ENCODE measurements at places on chromosomes 3 and 15. TPM values are rescaled to one million over a fixed set of nuclear protein-coding genes. Genes with fewer than 3 reads are reported as not detected.

- H3K27ac ChIP-seq: no peak overlapping the region
- H3K36me3 ChIP-seq: no peaks in the 10 kb centered on the region
- H3K27me3 ChIP-seq: no peaks in the 10 kb centered on the region
- no peak for DNase-seq
- H3K4me1 ChIP-seq: no peaks in the 10 kb centered on the region
Measured at GRCh38 chr15:35013370-35013769, 25.3 kb upstream of the ZNF770 start.

DNA sequence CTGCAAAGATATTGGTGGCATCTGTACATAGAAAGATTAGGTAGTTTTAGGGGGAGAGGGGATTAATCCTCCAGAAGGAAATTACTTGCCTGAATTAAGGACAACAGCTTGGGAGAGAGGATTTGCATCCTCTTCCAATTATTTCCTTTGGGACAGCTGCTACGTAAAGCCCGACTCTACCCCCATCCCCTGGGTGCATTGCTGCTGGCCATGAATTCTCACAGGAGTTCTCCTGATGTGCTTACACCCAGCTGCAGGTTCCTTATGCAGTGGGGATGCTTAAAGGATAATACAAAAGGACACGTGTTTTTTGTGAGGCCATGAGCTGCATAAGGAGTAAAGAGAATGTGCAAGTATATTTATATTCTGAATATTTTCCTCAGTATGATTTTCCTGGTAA, 132.3 kb downstream of the VPS8 start:
- H3K27me3 ChIP-seq: no peaks in the 10 kb centered on the region
- H3K27ac ChIP-seq: peak overlapping the region; percentile 24
- H3K4me3 ChIP-seq: no peak overlapping the region
- peak; percentile 69 for DNase-seq

- no peak overlapping the region for H3K27ac ChIP-seq
- no peaks in the 10 kb centered on the region for H3K36me3 ChIP-seq
Measured at GRCh38 chr15:74523982-74524381, 17.0 kb upstream of the ARID3B start.

DNA sequence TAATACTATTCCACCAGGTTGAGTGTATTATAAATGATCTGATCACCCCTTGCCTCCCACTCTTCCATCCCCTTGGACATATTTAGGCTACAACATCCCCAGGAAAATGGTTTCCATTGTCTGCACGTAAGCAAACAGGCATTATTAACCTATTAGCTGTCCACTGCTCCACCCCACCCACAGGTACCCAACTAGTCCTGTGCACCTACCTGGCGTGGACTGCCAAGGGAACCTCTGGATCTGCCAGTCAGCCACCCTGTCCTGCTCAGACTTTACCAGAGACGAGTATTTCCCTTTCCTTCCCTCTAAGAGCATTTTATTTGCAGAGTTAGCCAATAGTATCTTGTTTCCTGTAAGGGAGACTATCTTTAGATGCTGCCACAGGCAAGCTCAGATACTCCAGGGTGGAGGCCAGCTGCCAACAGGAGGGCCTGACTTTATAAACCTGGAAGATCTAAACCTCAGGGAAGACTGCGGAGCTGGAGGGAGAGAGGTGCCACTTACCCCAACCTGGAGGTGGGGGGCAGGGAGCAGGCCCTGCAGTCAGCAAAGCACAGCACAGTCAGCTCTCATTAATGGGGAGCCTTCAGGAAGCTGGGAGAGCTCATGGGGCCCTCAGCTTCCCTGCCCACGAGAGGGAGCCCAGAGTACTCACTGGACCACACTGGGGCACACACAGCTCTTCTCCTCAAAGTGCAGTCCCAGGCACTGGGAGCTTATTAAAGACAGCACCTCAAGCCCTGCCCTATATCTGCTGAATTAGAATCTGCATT, at the start of gene CX3CR1:
TSS of gene CX3CR1 (minus strand) at position 292 of the 773 bp plus-strand sequence. CDS start 13,527 bp downstream, outside the sequence.
- no peaks in the 10 kb centered on the region for H3K36me3 ChIP-seq
- DNase-seq: no peak
- peaks cover 7% of the 10 kb centered on the region for H3K4me1 ChIP-seq
- H3K4me3 ChIP-seq: no peak within 1 kb of the TSS

PDZRN3 gene
- 3.4 TPM for total RNA-seq

ASTE1 gene
- 3.1 TPM for total RNA-seq
